ENCODE measurements at places on chromosomes 16 and 17.

- DNase-seq, result no peak
Observed at GRCh38 chr16:31083981-31084380, 4.8 kb downstream of the PRSS53 start.

- no peak for DNase-seq
Observed at GRCh38 chr16:89907055-89907814, 11.4 kb upstream of the MC1R start.

DNA sequence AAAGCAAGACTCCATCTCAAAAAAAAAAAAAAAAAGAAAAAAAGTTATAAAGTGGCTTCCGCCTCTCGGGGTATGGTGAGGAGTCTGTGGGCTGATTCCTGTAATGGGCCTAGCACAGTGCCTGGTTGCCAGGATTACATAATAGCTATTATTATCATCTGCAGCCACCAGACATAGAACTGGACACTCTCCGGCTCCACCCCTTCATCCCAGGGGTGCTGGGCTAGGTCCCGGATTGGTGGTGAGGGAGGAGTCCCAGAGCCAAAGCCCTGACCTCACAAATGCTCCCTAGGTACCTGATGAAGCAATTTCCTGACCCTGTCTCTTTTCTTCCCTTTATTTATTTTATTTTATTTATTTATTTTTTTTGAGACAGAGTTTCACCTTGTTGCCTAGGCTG is 11.6 kb upstream of the ADGRG1 start:
- DNase-seq, result no peak

DNA sequence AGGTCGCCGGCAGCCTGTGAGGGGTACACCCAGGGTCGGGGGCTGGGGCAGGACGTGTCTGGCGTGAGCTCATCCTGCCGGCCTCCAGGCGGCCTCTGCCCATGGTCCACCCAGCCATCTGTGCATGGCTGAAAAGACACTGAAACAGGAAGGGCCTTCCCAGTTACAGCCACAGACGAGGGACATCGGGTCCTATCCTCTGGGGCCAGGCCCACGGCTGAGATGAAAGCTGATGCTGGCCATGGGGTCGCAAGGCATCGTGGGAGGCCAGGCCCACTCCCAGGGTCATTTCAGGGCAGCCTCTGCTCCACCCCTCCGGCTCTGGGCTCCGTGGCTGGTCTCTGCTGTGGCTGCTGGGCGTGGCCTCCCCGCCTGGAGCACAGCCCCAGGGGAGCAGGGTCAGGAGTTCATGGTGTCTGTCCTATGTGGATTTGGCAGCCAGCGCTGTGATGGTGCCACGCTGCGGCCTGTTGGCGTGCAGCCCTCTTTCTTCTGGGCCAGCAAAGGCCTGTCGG is 16.6 kb upstream of the ATP6V0C start:
- no peak for DNase-seq

DNA sequence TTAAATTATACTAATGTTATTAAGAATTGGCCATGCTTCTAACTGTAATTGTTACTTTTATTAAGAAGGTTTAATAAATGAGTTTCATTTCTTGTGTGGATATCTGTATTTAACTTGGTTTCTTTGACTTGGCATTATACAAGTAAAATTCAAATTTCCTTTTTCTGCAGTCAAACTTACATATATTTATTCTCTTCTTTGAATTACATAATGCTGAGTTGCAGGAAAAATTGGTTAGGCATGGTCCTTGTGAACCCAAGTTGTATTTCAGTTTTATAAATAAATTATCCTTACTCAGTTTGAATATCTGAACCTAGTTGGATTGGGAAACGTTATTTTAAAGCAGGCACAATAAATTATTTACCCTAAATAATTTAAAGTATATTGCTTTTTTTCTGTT is 54.8 kb downstream of the NLK start:
- no peak for DNase-seq
